Activated T-cell treated with anti-CD3 and anti-CD28 coated beads for 4 hours (primary cell): ENCODE measurements at places on chromosomes 6 and 20.

GRCh38 chr6:4449409-4449808 is 314.0 kb upstream of the ECI2 start:
- no peak for DNase-seq

GRCh38 chr20:14764511-14765369 is 427.3 kb upstream of the FLRT3 start:
- no peak for DNase-seq

DNA sequence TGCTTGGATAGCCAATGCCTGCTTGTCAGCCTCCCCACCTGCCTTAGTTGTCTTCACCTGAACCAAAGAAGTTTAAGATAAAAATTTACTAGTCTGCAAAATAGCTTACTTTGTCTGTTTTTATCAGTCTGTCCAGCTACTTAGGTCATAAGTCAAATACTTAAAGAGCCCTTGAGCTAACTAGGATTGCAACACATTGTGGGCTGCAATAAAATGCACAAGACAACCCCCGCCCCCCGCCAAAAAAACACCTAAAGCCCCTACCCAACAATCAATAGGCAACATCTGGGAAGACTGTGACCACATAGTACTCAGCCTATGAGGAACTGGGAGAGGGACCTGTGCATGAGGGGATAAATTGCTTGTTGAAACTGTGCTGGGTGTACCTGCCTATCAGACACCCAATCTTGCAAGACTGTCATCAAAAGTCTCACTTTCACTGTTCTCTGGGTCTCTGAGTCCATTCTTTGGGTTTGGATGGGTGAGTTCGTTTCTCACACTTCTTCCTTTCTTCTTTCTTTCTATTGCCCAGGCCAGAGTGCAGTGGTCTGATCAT is 27.3 kb upstream of the ABCC10 start:
- DNase-seq = no peak

DNA sequence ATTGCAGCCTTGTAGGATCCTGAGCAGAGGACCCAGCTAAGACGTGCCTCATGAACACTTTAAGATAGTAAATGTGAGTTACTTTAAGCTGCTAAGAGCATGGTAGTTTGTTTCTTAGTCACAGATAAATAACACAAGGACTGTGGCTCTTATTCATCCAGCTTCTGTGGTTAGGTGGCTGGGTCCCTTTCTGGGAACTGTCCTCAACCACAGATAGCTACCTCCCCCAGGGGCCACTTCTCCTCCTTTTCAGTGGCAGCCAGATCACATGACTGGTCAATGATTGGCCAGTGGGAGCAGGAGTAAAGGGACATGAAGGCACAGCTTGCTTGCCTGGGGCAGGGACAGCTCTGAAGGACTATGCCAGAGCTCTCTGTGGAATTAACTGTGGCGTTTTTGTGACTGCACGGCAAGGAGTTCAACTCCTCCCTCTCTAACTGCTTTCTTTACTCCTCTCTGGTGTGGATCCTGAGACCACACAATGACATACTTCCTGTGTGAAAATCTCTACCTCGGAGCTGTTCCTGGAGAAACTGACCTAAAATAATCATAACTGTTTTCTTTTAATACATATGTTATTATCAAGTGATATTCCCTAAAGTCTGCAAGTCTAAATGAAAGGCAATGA is 76.5 kb downstream of the NRN1 start:
- DNase-seq = no peak

DNA sequence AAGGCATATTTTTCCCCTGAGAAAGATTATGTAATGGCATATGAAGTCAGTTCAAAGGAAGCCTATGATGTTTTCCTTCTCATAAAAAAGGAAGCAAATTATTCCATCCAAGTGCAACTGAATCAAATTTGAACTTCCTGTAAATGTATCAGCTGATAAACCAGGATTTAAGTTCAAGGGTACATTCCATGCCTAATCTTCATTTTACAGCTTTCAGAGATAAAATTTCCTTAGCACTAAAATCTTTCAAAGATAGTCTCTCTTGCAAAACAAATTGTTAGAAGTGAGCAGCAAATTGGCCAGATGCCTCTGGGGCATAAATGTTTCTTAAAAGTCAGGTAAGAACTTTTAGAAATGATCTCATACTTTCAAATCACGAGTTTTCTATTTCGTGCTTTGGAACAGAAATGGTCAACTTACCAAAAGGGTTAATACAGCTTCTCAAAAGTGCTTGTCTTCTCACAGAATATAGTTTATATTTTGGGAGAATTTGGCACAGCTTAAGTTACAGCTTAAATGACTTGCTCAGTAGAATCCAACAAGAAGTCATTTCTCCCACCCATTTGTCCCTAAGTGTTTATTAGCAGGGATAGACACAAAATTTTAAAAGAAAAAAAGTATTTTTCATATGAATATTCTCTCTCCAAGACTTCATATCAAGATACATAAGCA is 2.7 kb upstream of the TCF21 start:
- no peak for DNase-seq

DNA sequence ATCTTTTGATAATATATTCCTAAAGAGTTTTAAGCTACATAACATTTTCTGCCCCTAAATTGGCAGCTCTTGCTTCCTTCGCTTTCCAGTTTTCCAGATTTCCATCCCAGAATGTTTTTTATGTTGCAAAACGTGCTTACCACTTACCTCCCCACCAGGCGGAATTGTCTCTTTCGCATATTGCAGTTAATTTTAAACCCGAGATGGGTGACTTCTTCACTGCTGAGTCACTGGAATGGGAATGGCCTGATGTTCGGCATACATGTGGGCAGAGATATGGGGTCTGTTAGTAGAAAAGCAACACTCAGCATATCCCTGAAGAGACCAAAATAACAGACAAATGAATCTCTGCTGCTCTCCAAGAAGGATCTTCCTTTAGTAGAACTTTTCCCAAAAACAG is 491.2 kb downstream of the PREX1 start:
- no peak for DNase-seq

GRCh38 chr6:138695193-138695592 is 78.4 kb upstream of the CCDC28A start:
- no peak for DNase-seq

- DNase-seq = no peak
These were observed 38.9 kb downstream of the STK35 start for GRCh38 chr20:2140561-2140960.

GRCh38 chr6:135546680-135547418 is 49.3 kb upstream of the AHI1 start:
- DNase-seq = no peak

GRCh38 chr6:54541541-54541940 is 233.3 kb downstream of the TINAG start:
- DNase-seq = no peak
